IMR-90 (cell line): ENCODE measurements at places on chromosomes 7 and 10. TPM values are rescaled to one million over a fixed set of nuclear protein-coding genes. Genes with fewer than 3 reads are reported as not detected.

GRCh38 chr7:121097577-121097976 is 109.1 kb downstream of the CPED1 start:
- no peak for DNase-seq

- peak; percentile 27 for DNase-seq
Measured at GRCh38 chr7:137313201-137313600, 30.3 kb downstream of the PTN start.

DNA sequence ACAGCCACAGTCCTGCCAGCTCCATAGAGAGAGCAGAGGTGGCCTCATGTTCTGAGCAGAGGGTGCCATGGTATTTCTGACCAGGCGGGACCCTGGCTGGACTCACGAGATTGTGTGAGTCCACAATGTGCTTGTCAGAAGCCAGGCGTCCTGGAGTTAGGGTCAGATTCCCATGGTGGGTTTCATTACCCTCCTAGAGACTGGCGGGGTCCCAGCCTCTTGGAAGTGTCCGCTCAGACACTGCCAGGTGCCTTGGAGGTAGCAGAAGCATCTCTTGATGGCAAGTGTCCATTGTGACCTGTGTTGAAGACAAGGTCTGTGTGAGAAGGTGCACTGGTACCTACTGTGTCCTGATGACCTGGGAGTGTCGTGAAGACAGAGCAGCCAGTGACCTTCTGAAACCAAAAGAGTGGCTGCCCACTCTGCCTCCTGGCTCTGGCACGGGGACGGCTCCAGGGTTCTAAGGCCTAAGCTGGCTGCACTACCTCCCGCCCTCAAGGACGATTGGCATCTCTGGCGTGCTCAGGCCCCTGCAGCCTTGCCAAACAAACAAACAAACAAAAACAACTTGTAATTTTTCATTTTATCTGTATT is 56.8 kb downstream of the MGMT start:
- DNase-seq = no peak

GRCh38 chr10:11145495-11145855 is 127.8 kb downstream of the CELF2 start:
- DNase-seq = no peak

GRCh38 chr7:29968683-29969395 is 20.8 kb downstream of the SCRN1 start:
- peak; percentile 91 for DNase-seq

- DNase-seq = no peak
Measured at GRCh38 chr7:12800486-12800885, 113.1 kb downstream of the ARL4A start.

- peak; percentile 3 for DNase-seq
Measured at GRCh38 chr7:14902589-14903067, at the start of gene DGKB. Gene DGKB, minus strand, starts transcription at chr7:14902751.

- DNase-seq = no peak
Measured at GRCh38 chr7:100366411-100367250, 6.7 kb upstream of the PILRA start.

DNA sequence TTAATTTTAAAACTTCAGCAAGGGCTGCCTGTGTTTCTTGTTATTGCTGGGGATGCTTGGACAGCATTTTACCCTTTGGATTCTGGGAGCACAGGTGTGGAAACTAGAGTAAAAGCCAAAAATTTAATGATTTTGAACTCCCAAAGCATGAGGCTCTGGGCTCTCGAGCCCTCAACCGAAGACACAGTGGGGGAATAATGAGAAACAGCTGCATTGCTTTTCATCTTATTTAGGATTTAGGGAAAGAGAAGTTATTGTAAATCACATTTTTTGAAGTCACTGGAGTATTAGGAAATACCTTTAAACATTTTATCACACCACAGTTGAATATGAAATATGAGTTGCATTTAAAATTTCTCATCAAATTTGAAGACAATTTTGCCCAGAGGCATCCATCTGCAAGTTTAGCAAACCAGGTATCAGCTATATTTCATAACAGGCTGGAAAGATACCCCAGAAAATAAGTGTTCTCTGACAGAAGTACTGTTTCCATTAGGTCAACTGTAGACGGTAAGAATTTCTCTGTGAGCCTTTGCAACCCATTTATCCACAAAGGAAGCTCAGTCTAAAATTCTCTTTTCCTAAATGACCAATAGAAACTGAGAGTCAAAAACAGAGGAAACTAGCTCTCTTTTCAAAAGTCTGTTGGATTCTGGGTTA is 290.6 kb upstream of the PHYHIPL start:
- no peak for DNase-seq

DNA sequence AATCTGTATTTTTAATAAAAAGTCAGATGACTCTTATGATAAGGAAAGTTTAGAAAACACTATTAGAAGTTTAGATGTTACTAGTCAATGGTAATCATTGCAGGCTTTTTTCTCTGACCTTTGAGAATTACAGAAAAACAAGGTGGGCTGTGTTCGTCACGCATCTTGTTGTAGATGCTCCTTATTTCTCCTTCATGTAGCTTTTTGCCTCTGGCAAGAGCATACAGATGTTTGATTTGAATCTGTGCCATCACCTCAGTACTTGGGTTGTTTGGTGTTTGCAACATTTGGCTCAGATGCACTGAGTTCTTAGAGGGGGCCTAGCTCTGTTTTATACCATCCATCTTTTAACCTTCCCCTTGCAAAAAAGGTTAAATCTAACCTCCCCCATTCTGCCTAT is 11.5 kb downstream of the TAS2R16 start:
- DNase-seq = no peak

GRCh38 chr7:1898628-1899185 is 228.6 kb downstream of the ELFN1 start:
- no peak for DNase-seq

DNA sequence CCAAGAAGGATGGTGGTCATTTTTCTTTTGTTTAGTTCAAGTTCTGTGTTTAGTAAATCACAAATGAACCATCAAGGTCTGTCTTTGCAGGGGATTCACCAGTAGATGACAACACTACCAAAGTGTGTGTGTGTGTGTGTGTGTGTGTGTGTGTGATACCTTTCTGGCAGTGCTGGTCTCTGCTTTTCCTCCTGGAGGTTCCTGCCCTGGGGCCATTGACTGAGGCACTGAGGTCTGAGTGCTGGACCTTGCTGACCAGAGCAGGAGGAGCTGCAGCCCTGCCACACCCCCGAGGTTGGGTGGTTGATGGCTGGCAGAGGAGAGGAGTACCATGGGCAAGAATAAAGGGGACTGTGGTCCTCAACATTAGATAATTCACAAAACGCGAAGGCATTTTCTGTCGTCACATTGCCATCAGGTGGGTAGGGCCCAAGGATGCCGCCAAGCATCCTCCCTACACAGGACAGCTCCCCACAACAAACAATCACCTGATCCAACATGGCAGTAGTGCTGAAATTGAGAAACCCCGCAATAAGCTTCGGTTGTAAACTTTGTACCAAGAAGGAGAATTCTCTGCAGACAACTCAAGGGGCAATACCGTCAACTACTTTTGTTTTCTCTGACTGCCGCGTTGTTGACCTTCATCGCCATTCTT is 49.5 kb upstream of the PRSS58 start:
- no peak for DNase-seq

DNA sequence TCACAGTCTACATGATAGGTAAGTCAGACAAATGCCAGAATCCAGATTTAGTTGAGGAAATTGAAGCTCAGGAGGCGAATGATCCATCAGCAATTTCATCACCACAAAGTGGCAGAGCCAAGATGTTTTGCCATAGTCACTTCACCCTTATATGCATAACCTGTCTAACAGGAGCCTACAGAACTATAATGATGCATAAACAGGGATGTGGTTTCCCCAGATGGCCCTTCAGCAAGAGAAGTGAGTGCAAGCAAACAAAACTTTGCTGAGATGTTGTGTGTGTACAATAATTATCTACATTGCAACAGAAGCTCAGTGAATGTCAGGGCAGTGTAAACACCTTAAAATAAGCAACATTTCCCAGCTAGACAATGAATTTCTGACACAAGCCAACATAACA is 28.6 kb downstream of the PON3 start:
- DNase-seq = no peak

- no peak for DNase-seq
Measured at GRCh38 chr7:149870701-149871483, 2.9 kb upstream of the ATP6V0E2 start.

- no peak for DNase-seq
Measured at GRCh38 chr7:135083005-135083404, 64.9 kb upstream of the TMEM140 start.

GRCh38 chr7:26562841-26563240 is 271.2 kb downstream of the SNX10 start:
- DNase-seq = no peak

DNA sequence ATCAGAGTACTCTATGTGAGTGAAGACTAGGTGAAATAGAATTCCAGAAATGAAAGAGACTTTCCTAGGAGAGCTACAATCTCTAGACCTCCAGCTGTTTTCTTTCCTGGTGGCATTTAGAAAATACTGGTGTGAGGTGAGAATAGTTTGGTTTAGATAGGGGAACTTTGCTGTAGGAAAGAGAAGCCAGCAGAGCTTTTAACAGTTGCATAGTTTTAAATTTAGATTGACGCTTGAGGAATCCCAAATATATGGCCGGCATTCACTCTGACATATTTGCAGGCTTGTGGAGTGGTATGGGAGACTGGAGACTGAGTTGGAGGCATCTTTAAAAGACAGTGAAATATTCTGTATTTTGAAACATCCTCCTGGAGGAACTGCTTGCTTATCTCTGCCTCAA is 94.3 kb upstream of the ETV1 start:
- DNase-seq = no peak

GRCh38 chr10:58178811-58179210 is 88.9 kb downstream of the IPMK start:
- DNase-seq = peak; percentile 21

GRCh38 chr10:21326594-21327288 is 198.7 kb downstream of the SKIDA1 start:
- DNase-seq = no peak

DNA sequence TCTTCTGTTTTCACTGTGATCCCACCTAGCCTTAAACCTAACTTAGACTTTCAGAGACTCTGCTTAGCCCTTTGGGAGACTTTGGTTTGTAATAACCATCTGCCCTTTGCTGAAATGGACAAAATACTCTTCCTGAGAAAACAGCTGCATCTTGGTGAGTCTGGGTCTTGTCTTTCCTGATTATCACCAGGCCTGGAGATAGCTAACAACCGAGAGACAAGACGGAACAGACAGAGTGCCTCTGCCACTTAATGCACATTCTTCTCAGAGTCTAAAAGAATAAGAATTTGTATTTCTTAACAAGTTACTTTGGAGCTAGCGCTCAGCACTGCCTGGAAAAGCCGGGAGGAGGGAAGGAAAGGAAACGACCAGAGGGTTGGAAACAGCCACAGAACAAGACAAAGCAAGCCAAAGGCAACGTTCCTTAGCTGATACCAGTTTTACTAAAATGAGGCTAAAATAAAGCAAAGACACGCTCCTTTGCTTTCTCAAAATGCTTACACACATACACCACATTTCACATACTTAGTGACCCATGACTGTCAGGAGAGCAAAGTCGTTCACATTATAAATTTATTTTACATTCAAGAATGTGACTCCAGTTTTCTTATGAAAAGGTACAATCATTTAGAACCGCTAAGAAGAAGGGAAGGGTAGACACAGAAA is 70.3 kb upstream of the DGKI start:
- no peak for DNase-seq

DNA sequence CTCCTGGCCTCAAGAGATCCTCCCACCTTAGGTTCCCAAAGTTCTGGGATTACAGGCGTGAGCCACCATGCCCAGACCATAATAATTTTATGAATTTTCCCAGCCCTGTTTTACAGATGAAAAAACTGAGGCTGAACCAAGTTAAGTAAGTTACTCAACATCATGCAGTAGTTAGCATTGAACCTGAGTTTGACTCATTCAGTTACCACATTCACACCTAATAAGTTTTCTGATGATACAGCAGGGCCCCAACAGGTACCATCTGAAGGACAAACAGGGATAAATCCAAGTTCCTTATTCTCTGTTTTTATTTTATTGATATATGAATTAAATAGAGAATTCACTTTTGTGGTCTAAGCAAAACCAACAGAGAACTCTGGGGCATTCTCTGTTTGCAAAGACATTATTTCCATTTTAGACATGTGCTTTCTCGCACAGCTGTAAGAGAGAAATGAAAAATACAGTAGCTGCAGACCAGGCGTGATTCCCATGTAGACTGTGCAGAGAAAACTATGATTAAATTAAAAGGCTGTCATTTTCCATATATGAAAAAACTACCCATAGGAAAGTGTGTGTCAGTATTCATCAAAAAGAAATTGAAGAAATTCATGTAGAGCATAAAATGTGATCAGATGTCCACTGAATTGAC is 26.6 kb downstream of the APBB1IP start:
- no peak for DNase-seq

- DNase-seq = no peak
Measured at GRCh38 chr7:156861212-156861611, 31.8 kb downstream of the LMBR1 start.

DNA sequence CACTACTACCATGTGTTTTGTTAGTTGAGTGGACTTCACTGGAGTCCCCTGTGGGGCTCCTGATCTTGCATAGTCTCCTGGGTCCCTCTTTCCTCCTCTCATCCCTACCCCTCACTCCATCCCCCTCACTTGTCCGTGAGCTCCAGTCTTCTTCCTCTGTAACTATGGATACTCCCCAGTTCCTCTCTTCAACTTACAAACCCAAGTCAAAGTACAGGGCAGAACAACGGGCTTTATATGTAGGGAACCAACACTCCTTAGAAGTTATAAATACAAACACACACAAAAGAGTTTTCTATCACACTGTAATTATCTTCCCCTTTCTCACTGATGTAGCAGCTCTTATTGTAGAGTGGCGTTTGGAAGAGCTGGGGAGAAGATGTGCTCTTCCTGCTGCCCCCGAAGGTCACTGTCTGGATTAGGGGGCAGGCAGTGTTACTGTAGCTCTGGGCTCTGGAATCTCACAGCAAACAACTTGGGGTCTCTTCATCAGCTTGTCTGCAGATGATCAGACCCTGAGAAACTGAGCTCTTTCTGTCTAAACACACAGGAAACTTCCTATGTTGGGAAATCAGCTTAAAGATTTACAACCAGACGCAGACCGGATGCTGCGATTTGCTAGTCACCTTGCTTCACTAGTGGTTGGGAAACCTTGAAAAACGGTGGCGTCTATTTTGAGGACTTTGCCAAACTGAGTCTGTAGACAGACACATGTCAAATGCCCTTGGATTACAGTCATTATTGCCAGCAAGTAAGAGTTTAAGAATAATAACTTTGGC is 13.6 kb downstream of the SNX10 start:
- no peak for DNase-seq

GRCh38 chr7:14720785-14721184 is 181.8 kb downstream of the DGKB start:
- no peak for DNase-seq

- no peak for DNase-seq
Measured at GRCh38 chr10:35540296-35541164, 64.6 kb upstream of the GJD4 start.

- no peak for DNase-seq
Measured at GRCh38 chr7:51312951-51313737, 3.5 kb downstream of the COBL start.

- no peak for DNase-seq
Measured at GRCh38 chr10:44792119-44792775, 118.9 kb upstream of the TMEM72 start.

- DNase-seq = peak; percentile 13
Measured at GRCh38 chr10:33370434-33370930, 36.0 kb upstream of the NRP1 start.

Gene GPR146
- 0.83 and 2.2 TPM in 2 replicates for total RNA-seq

Gene METTL27
- 1.7 and 2.3 TPM in 2 replicates for total RNA-seq

Gene DNAH11
- total RNA-seq = under 0.01 TPM in 1 of 2 replicates, not detected in the other

Gene DRGX
- total RNA-seq = not detected in 2 replicates

Gene SPACDR
- total RNA-seq = 0.54 and 1.1 TPM in 2 replicates

Gene EMX2
- not detected in 2 replicates for total RNA-seq

Gene CUEDC2
- 43.6 and 55.7 TPM in 2 replicates for total RNA-seq

Gene DNA2
- total RNA-seq = 5.6 and 10.0 TPM in 2 replicates

Gene SPAG6
- not detected in 2 replicates for total RNA-seq

Gene SRRM3
- 0.18 and 0.28 TPM in 2 replicates for total RNA-seq

Gene ZP3
- 0.54 and 0.83 TPM in 2 replicates for total RNA-seq

Gene BCL7B
- total RNA-seq = 6.1 and 7.2 TPM in 2 replicates

Gene FUOM
- total RNA-seq = 26.3 and 28.1 TPM in 2 replicates
